CD4-positive, alpha-beta T cell (primary cell): ENCODE measurements at places on chromosomes 16 and 17. TPM values are rescaled to one million over a fixed set of nuclear protein-coding genes. Genes with fewer than 3 reads are reported as not detected.
A peak's percentile ranks its signal among the peaks of the same experiment; 100 is the strongest.

- DNase-seq: no peak
Observed at GRCh38 chr17:71625330-71625729, 495.5 kb upstream of the SOX9 start.

GRCh38 chr16:67240506-67240905 lies 6.8 kb downstream of the FHOD1 start:
- DNase-seq: no peak

DNA sequence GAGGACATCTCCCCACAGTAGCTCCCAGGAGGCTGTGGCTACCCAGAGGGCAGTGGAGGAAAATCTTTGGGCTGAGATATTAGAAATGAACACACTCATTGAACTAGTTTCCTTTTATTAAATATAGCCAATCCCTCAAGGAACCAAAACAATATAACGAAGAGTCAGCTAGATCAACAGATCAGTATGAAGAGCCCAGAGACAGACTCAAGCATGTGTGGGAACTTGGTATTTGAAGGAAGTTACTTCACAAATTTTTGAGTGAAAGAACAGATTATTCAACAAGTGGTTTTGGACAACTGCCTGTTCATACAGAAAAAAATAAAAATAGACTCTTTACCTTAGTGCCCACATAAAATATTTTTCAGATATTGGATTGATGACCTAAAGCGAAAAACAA lies 183.6 kb upstream of the PMFBP1 start:
- DNase-seq: no peak

- DNase-seq: no peak
Observed at GRCh38 chr16:48125888-48126287, 29.9 kb downstream of the ABCC12 start.

DNA sequence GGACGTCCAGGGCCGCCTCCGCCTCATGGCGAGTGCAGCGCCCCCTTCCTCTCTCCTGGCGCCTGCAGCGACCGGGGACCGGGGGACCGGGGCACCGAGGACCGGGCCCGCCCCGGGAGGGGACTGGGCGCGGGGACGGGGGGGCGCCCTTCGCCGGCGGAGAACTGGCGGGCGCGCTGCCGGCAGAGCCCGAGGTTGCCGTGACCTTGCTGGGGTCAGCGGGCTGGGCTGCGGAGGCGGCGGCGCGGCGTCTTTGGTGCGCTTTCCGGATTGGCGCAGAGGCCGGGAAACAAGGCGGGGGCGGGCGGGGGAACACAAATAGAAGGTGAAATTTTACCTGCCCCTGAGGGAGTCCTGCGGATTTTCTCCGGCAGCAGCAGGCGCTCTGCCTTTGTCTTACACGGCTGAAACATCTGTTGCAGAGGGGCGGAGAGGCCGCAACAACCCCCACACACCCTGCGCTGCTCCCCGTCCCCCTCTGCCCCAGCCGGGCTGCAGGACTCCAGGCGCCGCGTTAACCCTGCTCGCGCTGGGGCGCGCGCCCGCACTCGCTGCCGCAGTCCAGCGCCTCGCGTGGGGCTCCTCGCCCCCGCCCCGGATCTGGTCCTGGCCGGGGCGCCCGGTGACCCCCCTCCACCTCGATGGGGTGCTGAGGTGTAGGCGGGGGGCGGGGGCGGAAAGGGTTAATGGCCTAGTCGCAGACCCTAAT lies 53.5 kb downstream of the SREBF1 start:
- DNase-seq: peak; percentile 67

KRT40 gene
- not detected for total RNA-seq

DNA sequence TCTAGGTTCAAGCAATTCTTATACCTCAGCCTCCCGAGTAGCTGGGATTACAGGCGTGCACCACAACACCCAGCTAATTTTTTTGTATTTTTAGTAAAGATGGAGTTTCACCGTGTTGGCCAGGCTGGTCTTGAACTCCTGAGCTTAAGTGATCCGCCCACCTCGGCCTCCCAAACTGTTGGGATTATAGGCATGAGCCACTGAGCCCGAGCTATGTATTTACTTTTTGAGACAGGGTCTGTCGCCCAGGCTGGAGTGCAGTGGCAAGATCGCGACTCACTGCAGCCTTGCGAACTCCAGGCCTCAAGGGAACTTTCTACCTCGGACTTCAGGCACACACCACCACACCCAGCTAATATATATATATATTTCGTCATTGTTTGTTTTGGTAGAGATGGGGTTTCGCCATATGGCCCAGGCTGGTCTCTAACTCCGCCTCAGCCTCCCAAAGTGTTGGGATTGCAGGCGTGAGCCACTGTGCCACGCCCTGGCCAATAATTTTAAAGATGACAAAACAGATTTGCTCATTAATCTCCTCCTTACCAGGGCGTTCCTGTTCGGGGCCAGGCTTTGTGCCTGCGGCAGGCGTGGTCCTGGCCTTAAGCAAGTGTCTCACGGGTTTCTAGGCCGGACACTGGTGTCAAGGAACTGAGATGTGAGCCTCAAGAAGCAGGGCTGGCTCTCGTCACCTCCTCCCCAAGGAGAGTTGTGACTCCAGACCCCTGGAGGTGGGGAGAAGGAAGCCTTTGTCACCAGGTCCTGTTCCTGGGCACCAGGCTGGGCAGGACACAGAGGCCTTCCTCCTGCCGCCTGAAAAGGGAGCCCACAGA lies 4.3 kb upstream of the NPW start:
- DNase-seq: no peak

CLDN7 gene
- total RNA-seq: 1.2 TPM

DNA sequence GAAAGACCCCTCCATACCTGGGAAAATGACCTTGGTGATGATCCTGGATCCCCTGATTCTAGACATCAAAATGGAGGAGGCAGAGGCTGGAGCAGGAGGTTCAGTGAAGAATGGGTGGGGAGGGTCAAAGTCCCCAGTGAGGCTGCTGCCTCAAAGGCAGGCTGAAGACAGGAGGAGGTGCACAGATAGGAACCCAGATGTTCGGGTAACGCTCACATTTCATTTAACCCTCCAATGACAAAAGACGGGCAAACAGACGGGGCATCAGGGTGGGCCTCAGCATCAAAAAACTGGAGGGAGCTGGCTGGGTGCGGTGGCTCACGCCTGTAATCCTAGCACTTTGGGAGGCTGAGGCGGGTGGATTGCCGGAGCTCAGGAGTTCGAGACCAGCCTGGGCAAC lies at the start of gene ANKRD40CL:
Gene ANKRD40CL (minus strand): TSS at position 73 of the 400 bp plus-strand sequence. CDS start 605 bp downstream, outside the sequence.
- DNase-seq: no peak

GRCh38 chr16:73006026-73006425 lies 41.9 kb downstream of the ZFHX3 start:
- no peak for DNase-seq
